Natural killer cell treated with Interleukin-12 subunit alpha and Interleukin-12 subunit beta and Interleukin-15 and Interleukin-18, amount 100 ng/mL, for 72 hours (primary cell): ENCODE measurements at places on chromosomes 1 and 21. TPM values are rescaled to one million over a fixed set of nuclear protein-coding genes. Genes with fewer than 3 reads are reported as not detected.

GRCh38 chr1:66489151-66489550 lies 44.8 kb upstream of the SGIP1 start:
- H3K4me1 ChIP-seq: no peaks in the 10 kb centered on the region
- H3K36me3 ChIP-seq: no peaks in the 10 kb centered on the region
- DNase-seq: no peak
- H3K4me3 ChIP-seq: no peak overlapping the region

- H3K36me3 ChIP-seq: no peaks in the 10 kb centered on the region
- no peaks in the 10 kb centered on the region for H3K4me1 ChIP-seq
- no peak overlapping the region for H3K4me3 ChIP-seq
- no peak for DNase-seq
Observed at GRCh38 chr1:158208586-158209116, 28.0 kb downstream of the CD1D start.

GRCh38 chr1:180503280-180503862 lies 994 bp upstream of the ACBD6 start:
- peak overlapping the region; percentile 94 for H3K4me3 ChIP-seq
- no peaks in the 10 kb centered on the region for H3K36me3 ChIP-seq
- no peak for DNase-seq
- H3K27me3 ChIP-seq: no peaks in the 10 kb centered on the region
- H3K27ac ChIP-seq: peak overlapping the region; percentile 90

- peaks cover 5% of the 10 kb centered on the region for H3K4me1 ChIP-seq
- H3K4me3 ChIP-seq: peak overlapping the region; percentile 58
- no peak overlapping the region for H3K27ac ChIP-seq
- DNase-seq: no peak
- H3K27me3 ChIP-seq: peaks cover 32% of the 10 kb centered on the region
Observed at GRCh38 chr1:220747437-220748088, 559 bp upstream of the MTARC2 start.

FLG2 gene
- not detected for total RNA-seq

MNDA gene
- total RNA-seq: not detected
